ENCODE measurements at places on chromosomes 2 and 18.

GRCh38 chr18:48530399-48531081 lies 8.3 kb upstream of the CTIF start:
- DNase-seq = no peak

GRCh38 chr2:122239440-122239839 lies 484.0 kb downstream of the TSN start:
- no peak for DNase-seq

- no peak for DNase-seq
These were observed 120.3 kb downstream of the RDH14 start for GRCh38 chr2:18440141-18440661.

GRCh38 chr2:24008672-24009366 lies 1.1 kb upstream of the MFSD2B start:
- DNase-seq = no peak

DNA sequence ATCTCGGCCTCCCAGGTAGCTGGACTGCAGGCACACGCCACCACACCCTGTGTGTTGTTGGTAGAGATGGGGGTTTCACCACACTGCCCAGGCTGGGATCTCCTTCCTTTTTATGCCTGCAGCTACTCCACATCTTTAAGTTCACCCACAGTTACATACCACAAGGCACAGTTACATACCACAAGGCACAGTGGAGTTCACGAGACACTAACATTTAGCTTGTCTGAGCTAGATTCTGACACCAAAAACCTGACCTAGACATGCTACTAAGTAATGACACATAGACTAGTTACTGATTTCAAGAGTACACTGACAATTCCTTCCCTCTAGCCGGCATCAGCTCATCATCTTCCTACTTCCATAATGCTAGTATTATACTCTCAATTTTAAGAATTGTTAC lies 4.3 kb downstream of the POLR2D start:
- DNase-seq = no peak

- DNase-seq = no peak
These were observed 28.7 kb upstream of the CABLES1 start for GRCh38 chr18:23106575-23106974.

GRCh38 chr18:11740461-11740860 lies 51.4 kb downstream of the GNAL start:
- DNase-seq = no peak

All from right cardiac atrium (tissue), 5 donors.